ENCODE measurements at places on chromosomes 11 and 22. TPM values are rescaled to one million over a fixed set of nuclear protein-coding genes. Genes with fewer than 3 reads are reported as not detected.

DEFB131B gene
- total RNA-seq: not detected

GRAP2 gene
- total RNA-seq: not detected

ACTN3 gene
- under 0.01 TPM for total RNA-seq

TENM4 gene
- 2.3 TPM for total RNA-seq

BDNF gene
- total RNA-seq: 8.5 TPM

KCNQ1 gene
- not detected for total RNA-seq

LGALS1 gene
- 9,538 TPM for total RNA-seq

GRIA4 gene
- total RNA-seq: not detected

FOLR2 gene
- total RNA-seq: not detected

BLID gene
- total RNA-seq: 5.5 TPM

GLB1L2 gene
- total RNA-seq: 0.76 TPM

BCO2 gene
- total RNA-seq: 0.61 TPM

GP1BB gene
- total RNA-seq: 1.6 TPM

DTX4 gene
- under 0.01 TPM for total RNA-seq

LPXN gene
- 2.9 TPM for total RNA-seq

OPCML gene
- total RNA-seq: not detected

MPZL3 gene
- 20.1 TPM for total RNA-seq

DSCAML1 gene
- total RNA-seq: not detected

CRYAB gene
- not detected for total RNA-seq

C11orf86 gene
- not detected for total RNA-seq

SLC22A9 gene
- total RNA-seq: not detected
